ENCODE measurements at places on chromosomes 6 and 20.

GRCh38 chr6:25542984-25543910 lies 108.8 kb upstream of the SCGN start:
- DNase-seq: no peak

GRCh38 chr20:54212226-54212625 lies 4.3 kb downstream of the PFDN4 start:
- peak; percentile 65 for DNase-seq

GRCh38 chr20:54250691-54251090 lies 42.8 kb downstream of the PFDN4 start:
- DNase-seq: no peak

GRCh38 chr20:12594410-12595088 lies 414.2 kb upstream of the SPTLC3 start:
- peak; percentile 4 for DNase-seq

- DNase-seq: no peak
These were observed 20.6 kb upstream of the EPB41L2 start for GRCh38 chr6:131083687-131084086.

DNA sequence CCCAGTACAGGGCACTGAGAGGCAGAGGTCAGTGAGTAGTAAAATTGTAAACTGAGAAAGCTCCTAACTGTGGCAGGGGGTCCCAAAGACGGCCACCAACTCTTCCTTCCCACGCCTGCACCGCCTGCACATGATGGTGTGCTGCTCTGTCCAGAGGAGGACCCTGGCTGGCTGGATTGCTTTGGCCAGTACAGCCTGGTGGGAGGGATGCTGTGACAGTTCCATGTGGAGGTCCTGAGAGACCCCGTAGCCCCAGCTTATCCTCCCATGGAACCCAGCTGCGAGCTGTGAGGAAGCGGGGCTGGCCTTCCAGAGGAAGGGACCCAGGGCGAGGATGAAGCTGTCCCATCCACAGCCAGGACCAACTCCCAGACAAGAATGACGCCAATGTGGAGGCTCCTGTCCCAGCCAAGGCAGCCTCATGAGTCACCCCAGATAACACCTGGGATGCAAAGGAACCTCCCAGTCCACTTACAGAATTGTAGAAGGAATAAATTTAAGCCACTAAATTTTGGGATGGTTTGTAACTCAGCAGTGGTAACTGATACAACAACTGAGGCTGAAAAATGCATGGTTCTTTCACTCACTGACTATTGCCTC lies 2.0 kb upstream of the ACSS1 start:
- DNase-seq: no peak

GRCh38 chr6:26025047-26025893 lies 62.0 kb upstream of the HFE start:
- DNase-seq: peak; percentile 77

DNA sequence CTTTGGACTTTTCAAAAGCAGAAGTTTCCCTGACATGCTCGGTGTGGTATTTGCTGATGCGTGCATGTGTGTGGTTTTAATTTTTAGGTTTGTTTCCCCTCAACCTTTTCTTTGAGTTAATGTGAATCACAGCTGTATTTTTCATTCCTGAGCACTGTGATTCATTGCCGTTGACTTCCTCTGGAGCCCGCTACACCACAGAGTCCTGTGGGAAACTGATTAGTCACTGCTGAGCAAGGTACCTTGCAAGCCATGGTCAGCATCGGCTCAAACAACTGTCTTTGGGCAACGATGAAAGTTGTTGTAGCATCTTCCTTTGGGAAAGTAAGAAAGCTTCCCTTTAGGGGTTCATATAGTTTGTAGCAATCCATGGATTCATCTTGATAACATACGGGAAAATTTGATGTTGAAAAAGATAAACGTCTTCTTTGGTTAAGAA lies 57.5 kb downstream of the RIN2 start:
- peak; percentile 98 for DNase-seq

DNA sequence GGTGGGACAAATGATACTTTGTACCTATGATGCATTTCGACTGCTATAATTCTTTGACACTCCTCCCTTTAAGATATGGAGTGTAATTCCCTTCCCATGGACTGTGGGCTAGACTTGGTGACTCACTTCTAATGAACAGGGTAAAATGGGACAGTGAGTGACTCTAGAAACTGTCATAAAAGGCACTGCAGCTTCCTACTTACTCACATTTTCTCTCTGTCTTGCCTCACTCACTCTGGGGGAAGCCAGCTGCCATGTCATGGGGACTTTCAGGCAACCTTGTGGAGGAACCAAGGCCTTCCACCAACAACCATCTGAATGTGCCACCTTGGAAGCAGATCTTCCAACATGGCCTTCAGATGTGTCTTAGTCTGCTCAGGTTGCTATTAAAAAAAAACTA lies 12.9 kb upstream of the GFOD1 start:
- DNase-seq: no peak

- DNase-seq: peak; percentile 98
These were observed 59.2 kb downstream of the TRAM2 start for GRCh38 chr6:52517502-52518278.

DNA sequence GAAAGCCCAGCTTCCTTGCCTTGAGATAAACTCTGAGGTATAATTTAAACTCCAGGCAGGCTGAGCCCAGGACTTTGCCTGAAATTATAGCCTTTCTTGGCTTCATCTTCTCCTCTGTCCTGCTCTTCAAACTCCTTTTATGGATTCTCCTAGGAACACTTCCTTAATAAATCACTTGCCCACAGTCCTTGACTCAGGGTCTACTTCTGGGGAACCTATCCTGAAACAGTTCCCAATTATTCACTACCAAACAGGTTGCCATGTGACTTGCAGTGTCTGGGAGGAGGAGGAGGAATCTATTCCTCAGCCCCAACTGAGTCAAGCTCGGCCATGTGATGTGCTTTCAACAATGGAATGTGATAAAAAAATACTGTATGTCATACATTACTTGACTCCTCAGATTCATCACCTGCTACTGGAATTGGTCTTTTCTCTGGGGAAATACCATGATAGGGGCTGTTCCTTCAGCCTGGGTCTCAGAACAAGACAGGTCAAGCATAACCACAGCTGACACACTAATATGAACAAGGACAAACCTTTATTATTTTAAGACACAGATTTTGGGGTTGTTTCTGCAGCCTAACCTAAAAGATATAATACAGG lies 20.5 kb upstream of the CDKN1A start:
- peak; percentile 57 for DNase-seq

GRCh38 chr6:160595838-160596832 lies 67.9 kb downstream of the LPA start:
- no peak for DNase-seq

GRCh38 chr6:90953405-90954161 lies 366.7 kb upstream of the MAP3K7 start:
- DNase-seq: no peak

- DNase-seq: no peak
These were observed 47.8 kb upstream of the NT5E start for GRCh38 chr6:85402071-85402470.

- no peak for DNase-seq
These were observed 41.8 kb upstream of the TINAG start for GRCh38 chr6:54266400-54266923.

DNA sequence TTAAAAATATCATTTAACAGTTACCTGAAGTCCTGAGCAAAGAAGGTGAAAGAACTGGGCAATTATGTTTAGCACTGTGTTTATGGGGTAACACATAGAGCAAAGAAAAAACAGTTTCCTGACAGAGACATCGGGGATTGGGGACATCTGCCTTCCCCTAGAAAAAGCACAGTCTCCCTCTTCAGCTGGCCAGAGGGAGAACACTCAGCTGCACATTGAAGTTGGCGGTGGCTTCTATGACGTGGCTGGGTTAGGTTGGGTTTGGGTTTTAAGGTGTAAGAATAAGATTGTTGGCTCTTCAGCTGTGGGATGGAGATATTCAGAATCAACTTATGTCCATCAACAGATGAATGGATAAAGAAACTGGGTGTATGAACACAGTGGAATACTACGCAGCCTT lies 124.0 kb upstream of the DTNBP1 start:
- DNase-seq: no peak

GRCh38 chr6:107727096-107727757 lies 96.9 kb downstream of the SCML4 start:
- no peak for DNase-seq

DNA sequence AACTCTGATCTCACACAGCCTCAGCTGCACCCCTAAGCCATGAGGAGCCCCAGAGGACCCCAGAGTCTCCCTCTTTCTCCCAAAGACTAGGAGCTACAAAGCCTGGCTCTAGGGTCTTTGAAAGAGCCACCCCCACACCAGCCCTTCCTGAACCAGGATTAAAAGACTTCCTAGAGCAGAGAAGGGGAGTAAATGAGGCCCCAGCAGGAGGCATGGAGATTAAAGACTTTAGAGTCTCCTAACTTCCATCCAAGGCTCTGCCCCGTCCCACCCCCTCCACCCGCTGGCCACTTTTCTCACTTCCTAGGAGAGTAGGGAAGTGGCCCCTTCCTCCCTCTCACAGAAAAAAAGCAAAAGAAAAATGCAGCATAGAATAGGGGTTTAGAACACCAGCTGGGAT lies 1.7 kb downstream of the PREX1 start:
- no peak for DNase-seq

GRCh38 chr6:39167321-39167720 lies 52.3 kb upstream of the SAYSD1 start:
- DNase-seq: no peak

DNA sequence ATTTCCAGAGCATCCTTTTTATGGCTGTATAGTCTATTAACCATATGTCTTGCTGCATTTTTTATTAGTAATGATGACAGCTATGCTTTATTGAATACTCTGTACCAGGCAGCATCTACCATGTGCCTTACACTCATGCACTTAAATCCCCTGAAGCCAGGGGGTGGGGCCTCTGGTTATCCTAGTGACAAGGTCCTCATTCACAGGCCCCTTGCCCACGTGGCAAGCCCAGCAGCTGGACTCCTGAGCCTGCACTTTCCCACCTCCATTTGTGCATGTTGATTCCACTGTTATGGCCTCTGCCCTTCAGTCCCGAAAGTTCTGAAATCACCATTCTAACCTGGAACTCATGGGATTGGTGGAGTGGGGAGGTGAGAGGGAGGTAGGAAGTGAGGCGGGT lies 22.3 kb downstream of the ACTR5 start:
- no peak for DNase-seq

DNA sequence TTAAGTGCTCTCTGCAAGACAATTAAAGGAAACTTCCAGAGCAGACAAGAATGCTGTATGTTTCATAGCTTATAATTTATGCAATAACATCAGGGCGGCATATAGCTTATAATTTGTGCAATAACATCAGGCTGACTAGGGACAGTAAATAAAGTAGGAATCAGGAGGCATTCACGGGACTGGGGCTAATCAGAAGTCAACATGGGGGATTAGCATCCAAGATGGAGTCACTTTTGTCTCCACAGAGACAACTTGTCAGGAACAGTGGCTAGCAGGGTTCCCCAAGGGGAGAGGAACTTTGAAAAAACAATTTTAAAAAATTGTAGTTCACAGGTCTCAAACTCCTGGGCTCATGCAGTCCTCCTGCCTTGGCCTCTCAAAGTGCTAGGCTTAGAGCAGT lies 3.3 kb upstream of the ZNF341 start:
- no peak for DNase-seq

- no peak for DNase-seq
These were observed 56.1 kb upstream of the PRND start for GRCh38 chr20:4665591-4665990.

- peak; percentile 41 for DNase-seq
These were observed 25.9 kb upstream of the FOXQ1 start for GRCh38 chr6:1285956-1286355.

- no peak for DNase-seq
These were observed 161.4 kb downstream of the DNAH8 start for GRCh38 chr6:38876475-38876874.

DNA sequence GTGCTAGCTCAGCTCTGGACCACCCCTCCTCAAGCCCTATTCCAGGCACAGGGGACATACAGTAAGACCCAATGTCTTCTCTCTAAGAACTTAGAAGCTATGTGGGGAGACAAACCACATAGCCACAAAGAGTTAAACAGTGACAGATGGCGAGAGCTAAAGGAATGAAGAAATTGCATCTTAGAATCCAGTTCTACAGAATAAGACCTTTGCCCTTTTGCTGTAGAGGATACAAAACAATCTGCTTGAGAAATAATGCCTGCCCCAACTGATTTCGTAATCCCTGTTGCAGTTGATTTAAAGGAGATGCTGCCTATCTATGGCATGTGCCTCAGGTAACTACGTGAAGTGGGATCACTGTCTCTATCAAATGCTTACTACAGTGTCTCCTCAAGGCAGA lies 31.2 kb downstream of the TNFRSF21 start:
- no peak for DNase-seq

DNA sequence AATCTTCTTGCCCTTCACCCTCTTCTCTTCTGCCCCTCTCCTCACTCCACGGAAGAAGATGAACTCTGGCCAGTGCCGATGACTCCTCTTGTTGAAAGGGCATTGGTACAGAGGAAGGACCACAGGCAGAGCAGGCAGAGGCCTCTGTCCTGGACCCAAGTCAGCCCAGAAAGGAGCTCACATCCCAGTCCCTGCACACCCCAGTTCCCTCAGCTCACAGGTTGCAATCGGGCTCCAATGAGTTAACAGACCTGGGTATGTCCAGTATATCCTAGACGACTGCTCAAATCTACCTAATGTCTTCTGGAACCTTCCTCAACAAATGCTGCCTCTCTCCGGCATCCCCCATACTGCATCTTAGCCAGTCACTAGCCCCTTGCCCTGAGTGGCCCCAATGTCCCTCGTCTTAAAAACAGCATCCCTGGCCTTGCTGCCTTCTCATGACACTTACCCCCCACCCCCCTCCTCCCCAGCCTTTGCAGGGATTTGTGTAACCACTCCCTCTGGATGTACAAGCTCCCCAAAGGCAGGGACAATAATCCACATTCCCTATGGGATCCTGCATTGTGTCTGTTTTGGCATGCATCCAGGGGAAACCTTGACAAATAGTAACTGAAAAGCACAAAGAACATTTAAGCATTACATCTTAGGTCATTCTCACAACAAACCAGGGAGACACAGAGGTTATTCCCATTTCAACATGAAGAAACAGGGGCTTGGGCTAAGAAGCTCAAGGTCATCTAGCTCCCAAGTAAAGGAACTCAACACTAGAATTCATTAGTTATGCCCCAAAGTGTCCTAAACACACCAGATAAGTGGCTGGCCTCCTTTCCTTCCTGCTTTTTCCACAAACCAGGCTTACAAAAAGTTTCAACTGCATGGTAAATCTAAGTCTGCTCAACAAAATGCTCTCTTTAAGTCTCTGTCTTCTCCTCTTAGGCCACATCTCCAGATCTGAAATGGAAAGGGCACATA lies 45.1 kb downstream of the TRERF1 start:
- peak; percentile 21 for DNase-seq

DNA sequence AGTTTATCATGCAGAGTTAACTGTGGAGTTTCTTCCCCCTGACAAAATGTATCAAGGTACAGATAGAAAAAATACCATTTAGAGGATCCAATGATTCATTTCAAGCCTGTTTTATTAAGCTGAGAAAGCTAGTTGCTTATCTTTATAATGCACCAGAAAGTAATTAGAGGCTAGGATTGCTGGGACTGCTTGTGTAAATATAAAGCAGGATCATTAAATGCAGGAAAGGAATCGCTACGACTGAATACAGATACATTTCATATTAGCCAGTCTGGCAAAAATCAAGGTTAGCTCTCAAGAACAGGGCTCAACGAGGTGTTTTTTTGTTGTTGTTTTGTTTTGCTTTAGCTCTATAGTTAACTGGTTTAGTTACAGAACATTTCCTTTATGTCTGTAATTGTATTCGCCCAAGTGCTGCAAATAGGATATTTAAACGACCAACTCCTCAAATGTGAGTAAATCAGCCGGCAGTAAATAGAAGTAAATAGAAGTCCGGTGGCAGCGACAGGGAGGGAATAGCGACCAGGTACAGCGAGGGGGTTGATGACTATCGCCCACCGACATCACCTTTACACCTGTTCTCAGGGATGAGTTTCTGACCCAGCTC lies 748 bp downstream of the UBE2J1 start:
- DNase-seq: no peak

- no peak for DNase-seq
These were observed 46.2 kb downstream of the PACRG start for GRCh38 chr6:162773996-162774395.
